ENCODE measurements at places on chromosomes 4 and X.

DNA sequence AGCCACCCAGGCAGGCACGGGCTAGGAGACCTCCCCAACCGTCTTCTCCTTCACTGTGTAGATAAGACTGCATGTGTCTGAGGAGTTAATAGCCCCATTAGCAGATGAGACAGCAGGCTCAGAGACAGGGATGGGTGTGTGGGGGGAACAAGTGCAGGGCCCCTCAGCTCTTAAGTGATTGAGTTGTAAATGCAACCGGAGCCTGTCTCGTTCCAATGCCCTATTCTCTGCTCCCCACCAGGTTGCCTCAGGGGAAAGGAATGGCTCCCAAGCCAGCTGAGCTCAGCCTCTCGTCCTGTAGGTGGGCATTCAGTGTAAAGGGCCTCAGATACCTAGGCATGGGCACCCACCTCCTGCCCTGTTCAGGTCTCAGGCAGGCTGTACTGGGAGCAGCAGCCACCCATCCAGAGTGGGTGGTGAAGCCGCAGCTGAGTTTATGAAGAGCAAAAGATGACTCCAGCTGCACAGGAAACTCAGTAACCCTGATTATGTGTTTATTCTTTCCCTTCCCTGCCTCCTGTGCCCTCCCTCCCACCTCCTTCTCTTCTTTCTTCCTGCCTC lies 87.3 kb downstream of the PJA1 start:
- no peak for DNase-seq

- DNase-seq = no peak
Observed at GRCh38 chrX:21657318-21658151, 595 bp downstream of the KLHL34 start.

DNA sequence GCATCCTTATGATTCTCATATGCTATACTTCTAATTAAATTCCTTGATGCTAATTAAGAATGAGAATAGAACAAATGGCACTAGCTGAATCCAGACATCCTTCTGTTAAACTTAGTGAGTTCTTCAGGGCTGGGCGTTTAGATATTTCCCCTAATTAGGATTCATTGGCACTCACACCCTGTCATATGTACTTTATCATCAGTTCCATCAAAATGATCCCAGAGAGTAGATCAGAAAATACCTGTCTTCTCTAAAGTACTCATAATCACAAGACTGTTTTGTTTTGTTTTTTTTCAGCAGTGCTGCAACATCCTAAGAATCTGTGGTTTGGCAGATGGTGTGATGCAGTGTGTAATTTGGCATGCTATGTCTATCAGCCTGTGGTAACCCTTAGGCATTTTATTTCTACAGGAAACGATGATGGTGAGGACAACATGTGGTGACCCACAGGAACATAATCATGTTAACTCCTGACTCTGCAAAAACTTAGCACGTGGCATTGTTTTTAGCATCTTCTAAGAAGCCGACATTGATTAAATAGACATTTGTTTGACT lies 2528.4 kb downstream of the ARAP2 start:
- DNase-seq = no peak

- DNase-seq = no peak
Observed at GRCh38 chr4:140186651-140187315, 32.8 kb upstream of the MAML3 start.

GRCh38 chrX:69993494-69993893 lies 56.2 kb downstream of the AWAT2 start:
- no peak for DNase-seq

DNA sequence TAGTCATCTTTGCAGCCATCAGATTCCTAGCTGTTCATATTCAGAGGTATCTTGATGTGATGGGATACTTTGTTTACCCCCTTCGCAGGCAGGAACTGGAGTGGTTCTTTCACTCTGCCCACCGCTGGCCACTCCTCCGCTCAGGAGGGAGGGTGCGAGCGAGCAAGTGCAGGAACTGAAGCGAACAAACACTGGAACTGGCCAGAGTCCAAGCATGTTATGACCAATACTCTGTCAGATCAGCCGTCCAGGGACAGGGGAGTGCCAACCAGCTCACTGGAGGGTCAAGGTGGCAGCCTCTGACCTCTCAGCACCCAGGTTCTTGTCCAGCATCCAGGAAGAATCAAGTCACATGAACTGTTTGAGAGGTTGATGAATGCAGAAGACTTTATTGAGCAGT lies 18.0 kb upstream of the MANBA start:
- no peak for DNase-seq

GRCh38 chr4:34372815-34373214 lies 1871.5 kb downstream of the ARAP2 start:
- DNase-seq = no peak

GRCh38 chr4:89755220-89755619 lies 81.7 kb downstream of the SNCA start:
- no peak for DNase-seq

DNA sequence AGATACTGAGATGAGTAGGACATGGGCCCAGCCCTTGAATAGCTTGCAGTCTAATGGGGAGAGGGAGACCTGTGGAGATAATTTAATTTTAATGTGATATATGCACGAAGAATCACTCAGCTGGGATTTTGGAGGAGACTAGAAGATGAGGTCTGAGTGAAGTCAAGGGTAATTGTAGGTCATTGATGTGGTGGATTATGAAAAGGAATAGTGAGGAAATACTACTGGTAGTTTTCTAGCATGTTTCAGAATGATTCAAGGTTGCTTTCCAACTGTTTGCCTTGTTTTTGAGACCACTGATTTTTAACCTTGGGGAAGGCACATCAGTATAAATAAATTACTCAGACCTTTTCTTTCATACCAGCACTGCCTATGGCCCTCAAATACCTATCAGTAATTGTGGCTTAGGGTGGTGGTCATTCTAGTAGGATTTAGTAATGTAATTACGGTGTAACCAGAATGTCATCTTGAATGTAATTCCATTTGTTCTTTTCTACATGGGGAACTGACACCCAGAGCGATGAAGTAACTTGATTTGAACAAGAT lies 25.6 kb downstream of the PTTG2 start:
- no peak for DNase-seq

GRCh38 chrX:154440623-154441357 lies 3.2 kb upstream of the FAM50A start:
- no peak for DNase-seq

GRCh38 chr4:154312246-154312645 lies 179.4 kb downstream of the DCHS2 start:
- DNase-seq = no peak

- no peak for DNase-seq
Observed at GRCh38 chr4:128355305-128355704, 67.7 kb upstream of the PGRMC2 start.

DNA sequence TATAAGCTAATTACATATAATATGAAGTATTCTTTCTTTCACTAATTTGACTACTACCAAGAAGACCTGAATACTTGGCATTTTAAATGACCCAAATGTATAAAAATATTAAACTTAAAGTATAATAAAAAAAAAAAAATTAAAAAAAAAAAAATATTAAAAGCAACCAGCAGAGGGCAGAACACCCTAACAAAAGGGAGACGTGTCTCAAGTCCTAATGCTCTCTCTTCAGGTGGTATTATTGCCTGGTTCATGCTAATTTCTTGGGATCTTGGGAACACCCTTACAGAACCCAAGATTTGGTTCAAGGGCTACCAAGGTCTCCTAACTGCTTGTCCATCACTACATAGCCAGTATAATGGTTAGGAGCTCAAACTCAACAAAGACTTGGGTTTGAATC lies 754.8 kb downstream of the RAB28 start:
- DNase-seq = no peak

DNA sequence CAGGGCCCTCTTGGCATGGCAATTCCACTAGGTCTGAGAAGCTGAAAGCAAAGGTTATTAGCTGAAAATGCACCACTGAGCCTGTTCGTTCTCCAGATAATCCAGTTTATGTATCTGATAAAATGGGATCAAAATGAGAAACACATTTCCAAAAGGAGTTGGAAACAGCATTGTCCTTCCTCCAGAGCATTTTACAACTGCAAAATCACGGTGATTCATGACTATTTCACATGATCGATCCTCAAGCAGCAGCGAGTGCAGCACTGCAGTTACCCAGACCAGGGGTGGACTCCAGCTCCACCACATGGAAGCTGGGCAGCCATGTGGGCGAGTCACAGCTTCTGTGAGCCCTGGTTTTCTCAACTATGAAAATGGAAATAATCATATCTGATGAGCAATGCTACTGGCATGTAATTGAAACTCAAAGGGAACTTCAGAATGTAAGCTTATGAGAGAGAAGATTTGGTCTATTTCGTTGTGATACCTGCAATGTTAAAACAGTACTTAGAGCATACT lies 78.7 kb upstream of the MSX1 start:
- DNase-seq = no peak

DNA sequence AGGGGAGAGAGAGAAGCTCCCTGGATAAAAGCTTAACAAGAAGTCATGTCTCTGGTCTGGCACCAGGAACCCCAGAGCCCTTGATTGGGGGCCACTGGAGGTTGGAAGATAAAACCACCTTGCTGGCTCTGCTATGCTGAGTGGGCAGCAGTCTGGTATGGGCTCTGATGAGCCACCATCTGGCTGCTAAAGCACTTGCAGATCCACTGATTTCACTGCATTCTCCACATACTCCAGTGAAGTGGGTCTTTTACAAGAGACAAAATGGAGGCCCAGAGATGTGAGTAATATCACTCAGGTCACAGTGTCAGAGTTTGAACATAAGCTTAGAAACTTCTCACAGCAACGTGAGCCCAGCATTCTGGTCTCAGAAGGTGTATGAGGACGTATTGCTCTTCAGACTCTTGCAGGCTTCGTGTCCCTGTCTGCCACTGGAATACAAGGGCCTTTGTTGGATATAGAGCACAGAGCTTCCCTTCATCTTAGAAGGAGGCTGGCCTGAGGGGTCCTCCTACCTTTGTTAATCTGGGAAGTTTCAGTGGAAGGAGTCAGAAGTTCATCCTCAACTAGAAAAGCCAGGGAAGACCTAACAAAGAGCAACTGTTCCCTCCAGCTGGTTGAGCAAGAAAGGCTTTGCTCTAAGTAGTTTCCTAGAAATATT lies 11.8 kb downstream of the CLDN2 start:
- no peak for DNase-seq

- DNase-seq = no peak
Observed at GRCh38 chr4:152307669-152308068, 228.2 kb downstream of the FBXW7 start.

GRCh38 chr4:78059524-78059889 lies 2.4 kb downstream of the FRAS1 start:
- no peak for DNase-seq

- peak; percentile 26 for DNase-seq
Observed at GRCh38 chr4:56655209-56655626, 25.9 kb downstream of the HOPX start.

DNA sequence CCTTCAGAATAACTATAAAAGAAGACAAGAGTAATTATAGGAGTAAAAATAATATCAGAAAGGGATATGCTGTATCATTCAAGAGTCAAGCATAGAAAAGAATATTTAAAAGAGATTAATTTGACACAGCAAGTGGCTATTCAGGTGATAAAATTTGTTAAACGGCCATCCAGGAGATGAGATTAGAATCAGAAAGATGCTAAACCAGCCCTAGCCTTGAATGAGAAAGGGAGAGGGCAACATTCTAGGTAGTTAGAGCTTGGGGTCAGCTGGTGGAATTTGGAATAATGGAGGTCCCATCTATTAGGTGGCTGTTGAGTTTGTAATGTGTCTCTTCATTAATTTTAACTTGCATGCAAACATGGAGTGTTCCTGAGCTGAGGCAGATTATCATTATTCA lies 350.5 kb upstream of the PABPC4L start:
- DNase-seq = no peak

All from activated gamma-delta T cell treated with Interleukin-2 at 50 U/mL for 16 hours (primary cell).